SW480 (cell line): ENCODE measurements at places on chromosomes 3 and 15.
A peak's percentile ranks its signal among the peaks of the same experiment; 100 is the strongest.

GRCh38 chr15:65758242-65758641 lies 33.9 kb downstream of the DENND4A start:
- DNase-seq = no peak

DNA sequence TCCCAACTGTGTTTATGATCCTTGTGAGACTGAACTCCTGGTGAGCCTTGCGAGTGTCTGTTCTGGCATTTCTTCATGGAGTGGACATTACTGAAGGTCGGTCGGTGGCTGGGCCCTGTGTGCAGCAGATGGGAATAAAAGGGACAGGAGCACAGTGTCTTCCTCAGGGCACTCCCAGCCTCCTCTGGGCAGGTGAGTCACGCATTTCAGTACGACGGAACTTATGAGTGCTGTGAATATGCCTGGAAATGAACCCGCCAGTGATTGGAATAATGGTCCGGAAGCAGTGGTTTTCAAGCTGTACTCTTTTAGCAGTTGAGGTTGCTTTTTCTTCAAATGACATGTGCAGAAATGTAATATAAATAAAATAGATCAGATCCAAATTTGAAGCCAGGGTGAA lies 55.1 kb downstream of the LARS2 start:
- DNase-seq = no peak

- no peak for DNase-seq
Observed at GRCh38 chr3:45330510-45331295, 57.7 kb upstream of the LARS2 start.

DNA sequence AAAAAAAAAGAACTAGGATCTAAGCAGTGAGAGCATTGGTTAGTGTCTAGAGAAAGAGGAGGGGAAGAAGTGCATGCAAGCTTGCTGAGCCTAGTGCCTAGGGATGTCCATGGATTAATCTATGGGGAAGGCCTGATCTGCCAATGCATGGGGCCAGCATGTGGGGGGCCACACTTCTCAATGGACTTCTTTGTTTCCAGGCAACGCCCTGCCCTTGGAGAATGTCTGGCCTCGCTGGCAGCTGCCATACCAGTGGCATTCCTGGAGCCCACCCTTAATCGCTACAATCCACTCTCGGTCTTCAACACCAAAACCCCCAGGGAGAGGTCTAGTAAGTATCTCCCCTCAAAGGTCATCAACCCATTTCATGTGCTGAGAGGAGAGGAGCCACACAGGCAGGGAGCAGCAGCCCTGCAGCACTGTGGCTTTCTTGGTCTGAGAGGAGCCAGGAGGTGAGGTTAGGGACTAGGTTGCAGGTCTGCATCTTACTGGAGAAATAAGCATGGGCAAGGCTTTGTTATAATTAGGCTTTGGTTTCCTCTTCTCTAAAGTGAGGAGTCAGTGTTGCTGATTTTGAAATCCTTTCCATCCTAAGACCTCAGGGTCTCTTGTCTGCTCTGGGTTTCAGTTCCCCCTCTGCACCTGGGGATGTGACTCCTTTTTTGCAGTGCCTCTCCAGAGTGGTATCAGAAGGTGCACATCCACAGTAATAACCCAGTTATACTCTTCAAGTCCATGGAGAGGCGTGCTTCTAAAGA lies 188.1 kb upstream of the CHRM5 start:
- no peak for DNase-seq

DNA sequence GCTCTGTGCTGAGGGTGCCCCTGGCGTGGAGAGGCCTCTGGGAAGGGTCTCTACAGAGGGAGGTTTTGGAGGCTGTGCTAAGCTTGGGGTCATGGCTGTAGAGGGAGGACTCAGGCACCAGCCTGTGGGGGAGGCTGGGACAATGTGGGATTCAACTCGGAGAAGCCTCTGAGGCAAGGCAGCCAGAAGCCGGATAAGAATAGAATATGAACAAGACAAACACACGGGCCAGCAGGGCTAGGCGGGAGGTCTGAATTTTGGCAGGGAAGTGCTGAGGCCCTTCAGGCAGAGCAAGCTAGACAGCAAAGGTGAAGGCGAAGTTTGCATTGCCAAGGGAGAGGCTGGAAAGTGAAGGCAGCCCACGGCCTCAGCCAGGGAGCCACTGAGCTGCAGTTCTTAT lies 612.1 kb upstream of the NR2F2 start:
- no peak for DNase-seq

DNA sequence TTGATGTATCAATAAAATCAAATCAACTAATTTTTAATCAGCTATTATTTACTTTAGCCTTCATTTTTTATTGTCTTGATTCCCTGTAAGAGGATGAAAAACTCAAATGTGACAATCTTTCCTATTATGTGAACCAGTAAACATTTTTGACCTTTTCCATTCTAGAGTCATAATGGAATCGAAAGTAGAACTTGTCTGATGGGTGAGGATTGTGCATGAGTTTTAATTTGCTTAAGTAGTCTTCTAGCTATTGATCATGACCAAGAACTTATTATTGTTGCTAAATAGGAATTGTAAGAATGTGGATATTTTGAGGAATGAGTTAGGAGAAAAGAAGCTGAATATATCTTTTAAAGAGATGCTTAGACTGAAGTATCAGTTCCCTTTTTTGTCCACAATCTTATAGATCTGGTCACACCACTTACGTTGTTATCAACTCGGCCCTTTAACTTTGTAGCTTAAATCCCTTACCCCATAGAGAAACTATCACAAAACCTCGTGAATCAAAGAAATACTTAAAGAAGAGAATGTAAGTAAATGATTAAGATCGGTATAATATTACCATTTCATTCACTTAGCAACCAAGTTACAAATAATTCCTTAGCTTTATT lies 147.3 kb downstream of the TP63 start:
- no peak for DNase-seq

- DNase-seq = no peak
Observed at GRCh38 chr15:79433276-79433990, 1.3 kb downstream of the MINAR1 start.

DNA sequence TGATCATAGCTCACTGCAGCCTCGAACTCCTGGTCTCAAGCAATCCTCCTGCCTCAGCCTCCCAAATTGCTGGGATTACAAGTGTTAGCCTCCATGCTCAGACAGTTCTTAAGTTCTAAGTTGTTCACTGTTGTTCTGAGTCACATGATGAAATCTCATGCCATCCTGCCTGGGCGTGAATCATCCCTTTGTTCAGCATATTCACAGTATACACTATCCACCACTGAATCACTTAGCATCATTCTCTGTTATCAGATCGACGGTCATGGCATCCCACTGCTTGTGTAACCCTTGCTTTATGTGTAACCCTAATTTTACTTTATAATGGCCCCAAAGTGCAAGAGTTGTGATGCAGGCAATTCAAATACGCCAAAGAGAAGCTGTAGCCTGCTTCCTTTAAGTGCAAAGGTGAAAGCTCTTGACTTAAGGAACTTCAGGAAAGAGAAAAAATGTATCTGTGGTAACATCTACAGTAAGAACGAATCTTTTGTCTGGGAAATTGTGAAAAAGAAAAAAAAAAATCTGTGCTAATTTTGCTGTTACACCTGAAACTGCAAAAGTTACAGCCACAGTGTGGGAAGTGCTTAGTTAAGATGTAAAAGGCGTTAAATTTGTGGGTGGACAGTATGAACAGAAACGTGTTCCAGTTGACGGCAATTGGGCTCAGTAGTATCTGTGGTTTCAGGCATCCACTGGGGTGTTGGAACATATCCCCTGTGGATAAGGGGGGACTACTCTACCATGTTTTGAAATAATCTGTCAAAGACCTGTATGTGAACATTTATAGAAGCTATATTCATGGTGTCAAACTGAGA lies 80.6 kb downstream of the PCOLCE2 start:
- peak; percentile 54 for DNase-seq

GRCh38 chr3:19811689-19812088 lies 122.3 kb downstream of the EFHB start:
- no peak for DNase-seq

- DNase-seq = peak; percentile 96
Observed at GRCh38 chr3:5022966-5023776, 43.9 kb downstream of the BHLHE40 start.

GRCh38 chr3:37645517-37646380 lies 215.9 kb upstream of the CTDSPL start:
- no peak for DNase-seq

DNA sequence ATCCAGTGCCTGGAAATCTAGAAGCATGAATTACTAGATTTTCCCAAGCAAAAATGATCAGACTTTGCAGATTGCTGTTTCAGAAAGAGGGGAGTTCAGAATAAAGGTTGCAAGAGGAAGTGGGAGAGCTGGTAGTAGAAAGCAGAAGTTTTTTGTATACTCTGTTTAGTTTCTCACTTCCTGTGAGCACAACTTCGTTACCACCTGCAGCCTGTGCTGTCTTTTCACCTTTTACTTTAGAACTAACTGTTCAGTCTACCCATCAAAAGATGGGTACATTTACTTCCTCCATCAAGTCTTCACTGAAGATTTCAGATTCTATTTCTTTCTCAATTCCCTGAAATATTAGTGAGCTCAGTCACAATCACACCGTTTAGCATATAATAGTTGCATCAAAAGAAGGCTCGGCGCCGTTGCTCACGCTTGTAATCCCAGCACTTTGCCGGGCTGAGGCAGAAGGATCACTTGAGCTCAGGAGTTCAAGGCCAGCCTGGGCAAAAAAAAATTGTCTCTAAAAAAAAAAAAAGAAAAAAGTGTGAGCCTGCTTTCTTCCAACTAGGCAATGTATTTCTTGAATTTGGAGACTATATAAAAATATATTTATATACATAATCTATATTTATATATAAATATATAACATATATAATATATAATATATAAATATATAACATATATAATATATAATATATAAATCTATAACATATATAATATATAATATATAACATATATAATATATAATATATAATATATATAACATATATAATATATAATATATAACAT lies 1.8 kb upstream of the CEP97 start:
- DNase-seq = no peak

GRCh38 chr15:53203454-53203853 lies 413.3 kb upstream of the ONECUT1 start:
- DNase-seq = no peak

DNA sequence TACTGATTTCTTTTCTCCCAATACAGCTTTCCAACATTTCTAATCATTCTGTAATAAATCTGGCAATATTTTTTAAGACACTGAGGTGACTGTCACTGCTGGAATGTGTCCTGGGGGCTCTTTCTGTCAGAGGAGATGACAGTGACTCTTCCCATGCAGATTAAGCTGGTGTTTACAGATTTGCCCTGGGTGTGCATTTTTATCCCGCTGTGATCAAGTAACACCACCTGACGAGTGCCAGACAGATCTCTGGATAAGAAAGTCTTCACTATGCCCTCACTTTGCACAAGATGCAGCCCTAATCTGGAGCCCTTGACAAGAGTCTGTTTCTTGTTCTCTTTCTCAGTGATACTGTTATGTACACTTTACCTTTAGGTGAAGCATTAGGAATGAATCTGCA lies 477.7 kb downstream of the ZIC1 start:
- DNase-seq = no peak

DNA sequence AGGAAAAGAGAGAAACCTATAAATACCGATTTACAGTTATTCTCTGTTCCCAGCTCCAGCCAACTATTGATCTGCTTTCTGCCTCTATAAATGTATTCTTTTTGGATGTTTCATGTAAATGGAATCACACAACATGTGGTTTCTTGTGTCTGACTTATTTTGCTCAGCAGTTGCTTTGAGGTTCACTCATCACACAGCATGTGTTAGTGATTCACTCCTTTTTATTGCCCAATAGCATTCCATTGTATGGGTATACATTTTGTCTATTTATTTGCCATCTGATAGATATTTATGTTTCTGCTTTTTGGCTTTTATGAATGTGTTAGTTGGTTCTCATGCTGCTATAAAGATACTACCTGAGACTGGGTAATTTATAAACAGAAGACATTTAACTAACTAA lies 23.6 kb downstream of the CCR1 start:
- DNase-seq = peak; percentile 17

GRCh38 chr3:108736821-108737220 lies 20.4 kb downstream of the RETNLB start:
- DNase-seq = no peak

GRCh38 chr15:64763021-64763420 lies 12.4 kb downstream of the RBPMS2 start:
- no peak for DNase-seq

DNA sequence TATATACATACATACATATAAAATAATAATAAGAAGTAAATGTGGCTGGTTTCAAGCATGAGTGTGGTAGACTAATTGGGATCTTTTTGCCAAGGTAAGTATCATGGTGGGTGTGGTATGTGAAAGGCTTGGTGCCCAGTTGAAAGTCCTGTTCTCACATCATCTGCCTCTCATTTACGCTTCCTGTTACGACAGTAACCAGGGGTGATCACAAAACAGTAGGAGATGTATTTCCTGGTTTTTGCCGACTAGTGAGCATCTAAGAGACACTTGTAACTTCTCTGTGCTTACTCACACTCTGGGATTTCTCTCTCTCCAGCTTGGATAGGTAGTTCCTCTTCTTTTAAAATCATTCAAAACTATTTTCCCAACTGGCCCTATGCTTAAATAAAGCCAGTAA lies 1028.3 kb upstream of the NR2F2 start:
- no peak for DNase-seq
